ENCODE measurements at places on chromosomes 16 and 17.

- DNase-seq, result no peak
Observed at GRCh38 chr17:66956941-66957340, 7.6 kb upstream of the CACNG4 start.

DNA sequence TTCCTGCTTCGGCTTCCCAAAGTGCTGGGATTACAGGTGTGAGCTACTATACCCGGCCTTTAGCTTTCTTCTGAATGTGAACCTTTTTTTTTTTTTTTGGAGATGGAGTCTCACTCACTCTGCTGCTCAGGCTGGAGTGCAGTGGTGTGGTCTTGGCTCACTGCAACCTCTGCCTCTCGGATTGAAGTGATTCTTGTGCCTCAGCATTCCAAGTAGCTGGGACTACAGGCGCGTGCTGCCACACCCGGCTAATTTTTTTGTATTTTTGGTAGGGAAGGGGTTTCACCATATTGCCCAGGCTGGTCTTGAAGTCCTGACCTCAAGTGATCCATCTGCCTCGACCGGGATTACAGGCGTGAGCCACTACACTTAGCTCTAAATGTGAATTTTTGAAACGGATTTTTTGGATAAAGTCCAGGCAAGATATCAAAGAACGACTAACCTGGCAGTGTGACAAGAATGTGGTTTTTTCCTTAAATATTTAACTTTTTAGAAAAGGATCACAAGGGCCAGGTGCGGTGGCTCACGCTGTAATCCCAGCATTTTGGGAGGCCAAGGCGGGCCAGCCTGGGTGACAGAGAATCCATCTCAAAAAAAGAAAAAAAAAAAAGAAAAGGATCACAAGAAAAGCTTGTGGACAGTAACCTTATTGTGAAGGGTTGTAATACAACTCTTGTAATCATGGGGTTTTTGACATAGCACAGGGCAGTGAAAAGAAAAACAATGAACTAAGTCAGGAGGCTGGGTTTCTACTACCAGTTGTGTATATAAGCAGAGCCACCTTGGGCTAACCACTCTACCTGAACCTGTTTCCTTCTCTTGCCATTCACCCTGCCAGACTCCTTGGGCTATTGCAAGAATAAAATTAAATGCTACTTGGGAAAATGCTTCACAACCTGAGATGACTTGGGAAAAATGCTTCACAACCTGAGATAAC, 6.2 kb downstream of the BRCA1 start:
- no peak for DNase-seq

DNA sequence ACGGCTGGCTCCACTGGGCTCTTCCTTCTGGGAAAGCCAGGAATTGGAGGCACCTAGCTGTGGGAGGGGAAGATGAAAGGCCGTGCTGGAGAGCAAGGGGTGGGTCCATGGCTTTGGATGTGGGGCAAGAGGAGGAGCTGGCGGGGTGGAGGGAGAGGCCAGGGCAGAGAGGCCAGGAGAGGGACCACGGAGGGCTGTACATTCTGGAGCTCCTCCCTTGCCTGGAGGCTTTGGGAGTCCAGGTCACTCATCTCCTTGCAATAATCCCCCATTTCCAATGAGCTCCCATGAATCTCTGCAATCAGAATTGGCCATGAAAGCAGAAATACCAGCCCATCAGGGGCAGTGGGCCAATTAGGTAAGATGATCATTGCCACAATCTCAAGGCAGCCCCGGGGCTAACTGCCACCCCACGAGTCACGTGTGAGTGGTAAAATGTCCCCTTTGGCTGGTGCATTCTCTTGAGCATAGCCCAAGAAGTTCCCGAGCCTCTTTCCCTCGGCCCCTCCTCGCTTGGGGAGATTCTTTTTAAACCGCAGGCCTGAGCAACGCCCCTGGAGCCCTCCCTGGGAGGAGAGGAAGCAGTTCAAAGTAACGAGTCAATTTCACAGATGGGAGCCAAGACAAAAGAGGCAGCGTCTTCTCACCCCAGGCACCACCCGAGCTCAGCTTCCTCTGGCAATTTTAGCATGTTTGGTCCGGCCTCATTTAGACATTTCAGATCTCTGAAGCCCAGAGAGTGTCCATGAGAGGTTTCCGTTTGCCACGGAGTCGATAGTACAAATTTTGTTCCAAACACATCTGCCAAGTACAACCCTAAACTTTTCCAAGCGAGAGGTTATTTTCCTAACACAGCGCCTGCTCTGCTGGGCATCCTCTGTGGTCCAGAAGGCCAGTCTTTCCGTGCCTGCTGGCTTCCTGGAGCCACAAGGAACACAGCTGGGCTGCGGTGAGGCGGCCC, 13.4 kb downstream of the RTN4RL1 start:
- no peak for DNase-seq

GRCh38 chr17:77509089-77509488, 368.3 kb downstream of the SEC14L1 start:
- DNase-seq, result no peak

GRCh38 chr17:2393174-2393953, 7.5 kb downstream of the MNT start:
- DNase-seq, result peak; percentile 97

DNA sequence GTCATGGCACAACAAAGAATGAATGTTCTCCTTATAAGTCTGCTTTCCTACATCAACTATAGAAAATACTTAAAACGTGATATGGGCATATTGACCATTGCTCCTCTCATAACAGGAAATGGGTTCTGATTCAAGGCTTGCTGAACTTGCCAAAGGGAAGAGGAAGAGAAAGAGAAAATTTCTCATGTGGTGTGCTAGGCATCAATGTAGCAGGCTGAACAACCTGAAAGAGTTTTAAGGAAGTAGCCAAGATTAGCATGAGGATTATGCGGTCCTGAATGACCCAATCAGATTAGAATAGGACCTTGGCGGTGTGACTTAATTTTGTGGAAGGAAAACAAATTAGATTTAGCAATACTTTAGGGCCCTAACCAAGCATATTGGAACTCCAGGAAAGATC, 617.7 kb upstream of the CDH11 start:
- DNase-seq, result no peak

DNA sequence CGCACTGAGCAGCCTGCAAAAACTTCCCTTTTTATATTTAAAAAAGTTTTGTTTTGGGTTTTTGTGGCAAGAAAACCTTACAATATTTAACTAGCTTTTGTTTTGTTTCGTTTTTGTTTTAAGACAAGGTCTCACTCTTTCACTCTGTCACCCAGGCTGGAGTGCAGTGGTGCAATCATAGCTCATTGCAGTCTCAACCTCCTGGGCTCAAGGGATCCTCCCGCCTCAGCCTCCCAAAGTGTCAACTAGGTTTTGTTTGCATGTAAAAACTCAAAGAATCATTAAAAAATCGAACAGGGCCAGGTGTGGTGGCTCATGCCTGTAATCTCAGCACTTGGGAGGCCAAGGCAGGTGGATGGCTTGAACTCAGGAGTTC, 77.9 kb upstream of the FA2H start:
- no peak for DNase-seq

- DNase-seq, result no peak
Observed at GRCh38 chr16:86949116-86949515, 368.1 kb downstream of the C16orf95 start.

DNA sequence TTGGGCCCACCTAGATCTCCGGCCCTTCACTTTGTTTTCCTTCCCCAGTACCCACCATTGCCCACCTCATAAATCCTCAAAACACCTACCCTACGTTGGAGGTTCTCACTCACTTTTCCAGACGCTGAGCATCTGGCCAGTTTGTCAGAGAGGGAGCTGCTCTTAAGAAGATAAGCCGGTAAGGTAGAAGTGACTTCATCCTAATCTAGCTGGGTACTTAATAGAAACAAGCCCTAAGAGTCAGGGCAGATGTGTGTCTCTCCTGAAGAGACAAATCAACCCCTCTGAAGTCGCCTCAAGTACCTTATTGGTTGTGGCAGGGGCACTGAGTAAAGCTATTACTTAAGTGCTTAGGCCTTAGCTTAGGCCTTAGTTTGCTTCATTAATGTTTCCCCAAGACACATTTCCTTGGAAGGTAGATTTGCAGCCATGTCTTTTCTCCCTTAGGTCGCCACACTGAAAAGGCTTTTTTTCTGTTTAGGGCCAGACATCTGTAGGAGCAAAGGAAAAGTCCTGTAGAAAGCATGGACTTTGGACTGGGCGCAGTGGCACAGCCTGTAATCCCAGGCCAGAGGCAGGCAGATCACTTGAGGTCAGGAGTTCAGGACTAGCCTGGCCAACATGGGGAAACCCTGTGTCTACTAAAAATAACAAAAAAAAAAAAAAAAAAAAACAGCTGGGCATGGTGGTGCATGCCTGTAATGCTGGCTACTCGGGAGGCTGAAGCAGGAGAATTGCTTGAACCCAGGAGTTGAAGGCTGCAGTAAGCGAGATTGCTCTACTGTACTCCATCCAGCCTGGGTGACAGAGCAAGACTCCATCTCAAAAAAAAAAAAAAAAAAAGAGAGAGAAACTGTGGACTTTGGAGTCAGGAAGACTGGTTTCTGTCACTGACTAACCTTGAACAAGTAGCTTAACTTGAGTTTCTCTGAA, 1.0 kb downstream of the TACO1 start:
- no peak for DNase-seq

DNA sequence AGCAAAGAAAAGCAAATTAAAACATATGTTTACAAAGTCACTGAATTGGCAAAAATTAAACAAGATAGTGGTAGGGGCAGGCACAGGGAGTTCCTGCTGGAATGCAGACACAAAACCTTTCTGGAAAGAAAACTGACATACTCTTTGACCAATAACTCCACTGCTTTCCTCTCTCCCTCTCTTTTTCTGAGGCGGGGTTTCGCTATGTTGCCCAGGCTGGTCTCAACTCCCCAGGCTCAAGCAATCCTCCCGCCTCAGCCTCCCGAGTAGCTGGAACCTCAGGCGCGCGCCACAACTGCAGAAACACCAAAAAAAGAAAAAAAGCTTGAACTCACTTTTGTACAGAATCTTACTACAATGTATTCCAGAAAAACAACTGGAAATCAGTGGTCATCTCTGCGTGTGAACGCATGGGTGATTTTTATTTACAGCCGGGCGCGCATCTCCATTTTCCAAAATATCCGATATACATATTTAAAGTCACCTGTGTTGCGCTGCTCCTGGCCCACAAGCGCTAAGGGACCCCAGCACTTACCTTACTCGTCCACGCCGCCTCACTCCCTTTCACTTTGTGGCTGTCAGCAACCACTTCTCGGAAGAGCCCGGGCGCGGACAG, 480 bp downstream of the TXNL4B start:
- DNase-seq, result no peak

- DNase-seq, result no peak
Observed at GRCh38 chr16:180101-180675, at the start of gene HBQ1. Gene HBQ1, plus strand, starts transcription at chr16:180459. Its CDS starts 28 bp downstream, at chr16:180487.

- DNase-seq, result no peak
Observed at GRCh38 chr17:17699491-17699890, 18.2 kb downstream of the RAI1 start.

DNA sequence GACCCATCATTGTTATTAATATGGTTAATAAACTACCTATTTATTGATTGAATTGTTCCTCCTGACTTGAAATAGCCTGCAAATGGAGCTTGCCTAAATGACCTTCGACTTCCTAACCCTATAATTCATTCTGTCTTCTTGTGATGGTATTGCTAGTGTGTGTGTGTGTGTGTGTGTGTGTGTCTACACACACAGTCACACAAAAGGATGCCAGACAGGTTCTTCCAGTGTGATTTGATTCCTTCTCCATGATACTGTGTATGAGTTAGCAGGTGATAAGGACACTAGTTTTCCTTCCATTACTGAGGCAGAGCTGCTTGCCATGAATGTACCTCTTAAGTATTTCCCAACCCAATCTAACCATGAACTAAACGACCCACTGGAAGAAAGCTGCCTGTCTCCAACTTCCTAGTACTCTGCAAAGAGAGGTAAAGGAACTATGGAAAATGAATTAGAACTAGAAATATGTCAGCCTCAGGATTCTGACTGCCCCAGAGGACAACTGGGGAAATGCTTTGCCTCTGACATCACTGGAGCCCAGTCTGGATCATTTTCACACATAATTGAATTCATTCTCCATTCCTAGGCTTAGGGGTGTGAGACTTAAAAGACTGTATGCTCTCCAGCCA, 3.5 kb upstream of the CDC6 start:
- DNase-seq, result no peak

DNA sequence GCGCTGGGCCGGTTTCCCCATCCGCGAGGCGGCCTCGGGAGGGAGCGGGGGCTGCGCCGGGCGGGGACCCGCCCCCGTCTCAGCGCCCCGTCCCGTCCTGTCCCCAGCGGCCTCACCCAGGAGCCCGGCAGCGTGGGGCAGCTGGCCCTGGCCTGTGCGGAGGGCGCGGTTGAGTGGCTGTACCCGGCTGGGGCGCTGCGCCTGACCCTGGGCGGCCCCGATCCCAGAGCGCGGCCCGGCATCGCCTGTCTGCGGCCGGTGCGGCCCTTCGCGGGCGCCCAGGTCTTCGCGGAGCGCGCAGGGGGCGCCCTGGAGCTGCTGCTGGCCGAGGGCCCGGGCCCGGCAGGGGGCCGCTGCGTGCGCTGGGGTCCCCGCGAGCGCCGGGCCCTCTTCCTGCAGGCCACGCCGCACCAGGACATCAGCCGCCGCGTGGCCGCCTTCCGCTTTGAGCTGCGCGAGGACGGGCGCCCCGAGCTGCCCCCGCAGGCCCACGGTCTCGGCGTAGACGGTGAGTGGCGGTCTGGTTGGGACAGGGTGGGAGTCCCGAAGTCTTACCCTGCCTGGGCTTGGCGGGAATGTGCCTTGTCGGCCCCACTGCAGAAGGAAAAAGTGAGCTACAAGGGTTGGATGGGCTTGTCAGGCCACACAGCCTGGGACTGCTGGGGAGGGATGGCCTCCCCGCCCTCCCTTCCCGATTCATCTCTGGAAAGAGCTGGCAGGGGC, 720 bp downstream of the METRN start:
- no peak for DNase-seq

GRCh38 chr16:50712560-50712898, 19.1 kb downstream of the NOD2 start:
- DNase-seq, result no peak

GRCh38 chr16:77214411-77215138, 15.4 kb downstream of the SYCE1L start:
- no peak for DNase-seq

GRCh38 chr17:45999900-46000290, 845 bp downstream of the STH start:
- no peak for DNase-seq

DNA sequence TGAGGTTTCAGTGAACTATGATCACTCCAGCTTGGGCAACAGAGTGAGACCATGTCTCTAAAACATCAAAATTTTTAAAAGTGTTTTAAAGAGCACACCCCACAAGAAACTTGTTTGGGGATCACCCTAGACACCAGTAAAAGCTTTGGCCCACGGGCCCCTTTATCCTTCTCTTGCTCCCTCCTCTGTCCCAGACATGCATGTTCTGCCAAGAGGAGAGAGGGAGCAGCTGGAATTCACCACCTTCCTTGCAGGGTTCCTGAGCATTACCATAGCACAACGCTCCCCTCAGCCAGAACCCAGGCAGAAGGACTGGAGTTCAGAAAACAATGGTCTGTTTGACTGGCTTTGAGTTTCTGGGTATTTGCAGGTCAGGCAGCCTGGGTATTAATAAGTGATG, 214.3 kb upstream of the CDH5 start:
- no peak for DNase-seq

GRCh38 chr16:86733546-86734254, 155.4 kb downstream of the FOXL1 start:
- no peak for DNase-seq
